Hepatocyte (in vitro differentiated cells): ENCODE measurements at places on chromosomes 4 and X. TPM values are rescaled to one million over a fixed set of nuclear protein-coding genes. Genes with fewer than 3 reads are reported as not detected.

- DNase-seq: no peak
Observed at GRCh38 chrX:10875995-10876394, 235.1 kb upstream of the HCCS start.

GRCh38 chr4:163816494-163816893 is 322.0 kb downstream of the TMA16 start:
- no peak for DNase-seq

GRCh38 chr4:95676190-95676589 is 127.4 kb upstream of the UNC5C start:
- no peak for DNase-seq

- no peak for DNase-seq
Observed at GRCh38 chrX:19864736-19865135, 22.7 kb downstream of the SH3KBP1 start.

GRCh38 chr4:151804086-151804630 is 43.4 kb upstream of the GATB start:
- no peak for DNase-seq

The FAT1 gene
- 156 and 168 TPM in 2 replicates for total RNA-seq

The SMR3B gene
- total RNA-seq: not detected in 2 replicates

The ANK2 gene
- total RNA-seq: 10.9 and 17.5 TPM in 2 replicates

The S100P gene
- 9.2 and 36.6 TPM in 2 replicates for total RNA-seq
